ENCODE measurements at places on chromosomes 16 and 17. TPM values are rescaled to one million over a fixed set of nuclear protein-coding genes. Genes with fewer than 3 reads are reported as not detected.
A peak's percentile ranks its signal among the peaks of the same experiment; 100 is the strongest.

PLCG2 gene
- 73.4 TPM for total RNA-seq

- no peaks in the 10 kb centered on the region for H3K27me3 ChIP-seq
- no peak overlapping the region for H3K4me3 ChIP-seq
- H3K27ac ChIP-seq = no peak overlapping the region
- no peak for DNase-seq
These were observed 154.5 kb downstream of the PARN start for GRCh38 chr16:14475370-14476139.

- peaks cover 33% of the 10 kb centered on the region for H3K36me3 ChIP-seq
- H3K27ac ChIP-seq = no peak overlapping the region
- DNase-seq = no peak
- no peak overlapping the region for H3K4me3 ChIP-seq
- H3K27me3 ChIP-seq = no peaks in the 10 kb centered on the region
These were observed 118.8 kb downstream of the ITFG1 start for GRCh38 chr16:47342055-47342454.

- H3K4me1 ChIP-seq = peaks cover 4% of the 10 kb centered on the region
- H3K36me3 ChIP-seq = no peaks in the 10 kb centered on the region
- H3K27ac ChIP-seq = no peak overlapping the region
- no peak overlapping the region for H3K4me3 ChIP-seq
- no peak for DNase-seq
- peaks cover 9% of the 10 kb centered on the region for H3K27me3 ChIP-seq
These were observed 447.0 kb downstream of the SOX9 start for GRCh38 chr17:72567774-72568173.

ZSCAN10 gene
- not detected for total RNA-seq

DNA sequence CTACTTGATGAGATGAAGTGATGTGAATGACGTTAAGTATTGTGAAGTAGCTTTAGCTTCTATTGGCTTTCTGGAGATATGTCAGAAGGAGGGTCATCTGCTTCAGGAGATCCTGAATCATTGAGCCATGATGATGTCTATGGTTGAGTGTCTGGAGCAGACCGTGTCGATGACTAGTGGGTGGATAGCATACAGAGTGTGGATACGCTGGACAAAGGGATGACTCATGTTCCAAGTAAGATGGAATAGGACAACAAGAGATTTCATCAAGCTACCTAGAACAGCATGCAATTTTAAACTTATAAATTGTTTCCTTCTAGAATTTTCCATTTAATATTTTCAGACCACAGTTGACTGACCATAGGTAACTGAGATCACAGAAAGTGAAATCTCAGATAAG, 116.1 kb upstream of the RBBP6 start:
- H3K4me1 ChIP-seq = peaks cover 3% of the 10 kb centered on the region
- no peak overlapping the region for H3K4me3 ChIP-seq
- no peak overlapping the region for H3K27ac ChIP-seq
- no peaks in the 10 kb centered on the region for H3K36me3 ChIP-seq

GRCh38 chr16:1100084-1100800, 4.2 kb upstream of the C1QTNF8 start:
- no peak overlapping the region for H3K4me3 ChIP-seq
- no peaks in the 10 kb centered on the region for H3K36me3 ChIP-seq
- H3K27me3 ChIP-seq = no peaks in the 10 kb centered on the region
- no peaks in the 10 kb centered on the region for H3K4me1 ChIP-seq
- DNase-seq = no peak

MT1H gene
- total RNA-seq = not detected

DNA sequence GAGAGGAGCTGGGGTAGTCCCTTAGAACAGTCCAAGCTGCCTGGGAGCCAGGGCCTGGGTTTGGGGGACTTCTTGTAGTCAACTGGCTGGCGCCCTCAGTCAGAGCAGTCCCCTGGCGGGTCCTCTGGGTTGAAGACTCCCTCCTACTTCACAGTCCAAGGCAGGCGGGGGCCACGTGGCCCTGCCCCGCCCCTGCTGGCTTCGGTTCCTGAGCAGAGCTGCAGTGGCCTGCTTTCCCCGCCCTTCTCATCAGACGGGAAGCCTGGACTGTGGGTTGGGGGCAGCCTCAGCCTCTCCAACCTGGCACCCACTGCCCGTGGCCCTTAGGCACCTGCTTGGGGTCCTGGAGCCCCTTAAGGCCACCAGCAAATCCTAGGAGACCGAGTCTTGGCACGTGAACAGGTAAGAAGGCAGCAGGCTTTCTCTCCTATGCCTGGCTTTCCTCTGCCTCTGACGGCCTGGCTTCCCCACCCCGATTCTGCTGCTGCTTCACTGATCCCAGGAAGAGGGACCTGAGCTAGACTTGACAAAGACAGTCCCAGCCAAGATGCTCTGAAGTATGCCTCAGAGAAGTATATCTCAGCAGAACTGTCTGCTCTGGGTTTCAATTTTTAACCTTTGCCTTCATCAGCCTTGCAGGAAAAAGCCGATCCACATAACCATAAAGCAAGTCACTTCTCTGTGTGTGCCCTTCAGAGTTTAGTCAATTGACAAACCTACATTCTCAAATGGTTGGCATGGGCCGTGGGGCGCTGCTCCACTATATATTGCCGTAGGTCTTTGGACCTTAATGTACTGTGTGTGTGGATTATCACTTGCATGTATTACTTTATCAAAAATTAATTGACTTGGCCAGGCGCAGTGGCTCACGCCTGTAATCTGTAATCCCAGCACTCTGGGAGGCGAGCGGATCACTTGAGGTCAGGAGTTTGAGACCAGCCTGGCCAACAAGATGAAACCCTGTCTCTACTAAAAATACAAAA, 56.3 kb downstream of the SF3B3 start:
- H3K27me3 ChIP-seq = no peaks in the 10 kb centered on the region
- DNase-seq = no peak
- peaks cover 5% of the 10 kb centered on the region for H3K4me1 ChIP-seq
- no peak overlapping the region for H3K4me3 ChIP-seq
- H3K36me3 ChIP-seq = no peaks in the 10 kb centered on the region

GRCh38 chr17:80884811-80885210, 106.8 kb upstream of the CHMP6 start:
- H3K27ac ChIP-seq = no peak overlapping the region
- no peak for DNase-seq
- no peak overlapping the region for H3K4me3 ChIP-seq
- peaks cover 7% of the 10 kb centered on the region for H3K36me3 ChIP-seq
- no peaks in the 10 kb centered on the region for H3K27me3 ChIP-seq

DNA sequence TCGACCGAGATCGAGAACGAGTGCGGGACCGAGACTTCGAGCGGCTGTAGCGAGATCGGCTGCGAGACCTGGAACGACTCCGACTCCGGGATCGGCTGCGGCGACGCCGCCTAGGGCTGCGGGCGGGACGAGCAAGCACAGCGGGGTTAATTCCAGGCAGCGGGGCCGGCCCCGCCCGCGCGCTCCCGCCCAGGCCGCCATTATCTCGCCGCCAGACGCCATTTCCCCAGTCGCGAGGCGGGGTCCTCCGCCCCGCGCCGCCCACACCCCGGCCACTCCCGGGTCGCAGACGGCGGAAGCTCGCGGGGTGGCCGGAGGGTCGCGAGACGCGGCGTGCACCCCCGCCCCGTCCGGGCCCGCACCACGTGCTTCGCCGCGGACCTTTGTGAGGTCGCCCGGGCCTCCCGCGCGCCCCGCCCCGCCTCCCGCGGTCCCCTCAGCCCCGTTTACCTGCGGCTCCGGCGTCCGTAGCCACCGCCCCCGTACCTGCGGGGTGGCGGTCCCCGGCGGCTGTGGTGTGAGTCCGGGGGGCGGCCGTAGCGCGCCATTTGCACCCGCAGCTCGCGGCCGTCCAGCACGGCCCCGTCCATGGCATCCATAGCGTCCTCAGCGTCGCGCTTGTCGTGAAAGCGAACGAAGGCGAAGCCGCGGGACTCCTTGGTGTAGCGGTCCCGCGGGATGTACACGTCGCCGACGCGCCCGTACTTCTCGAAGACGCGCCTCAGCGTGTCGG, 616 bp downstream of the SRSF2 start:
- peak; percentile 81 for DNase-seq
- H3K4me1 ChIP-seq = peaks cover 51% of the 10 kb centered on the region
- peak overlapping the region; percentile 92 for H3K4me3 ChIP-seq
- peaks cover 36% of the 10 kb centered on the region for H3K36me3 ChIP-seq
- H3K27me3 ChIP-seq = no peaks in the 10 kb centered on the region

KRT24 gene
- not detected for total RNA-seq

GRCh38 chr16:18943414-18943813, 17.2 kb upstream of the SMG1 start:
- no peak overlapping the region for H3K27ac ChIP-seq
- no peaks in the 10 kb centered on the region for H3K4me1 ChIP-seq
- no peak for DNase-seq
- H3K4me3 ChIP-seq = no peak overlapping the region
- no peaks in the 10 kb centered on the region for H3K36me3 ChIP-seq
- no peaks in the 10 kb centered on the region for H3K27me3 ChIP-seq

- H3K4me3 ChIP-seq = no peak overlapping the region
- DNase-seq = no peak
- no peaks in the 10 kb centered on the region for H3K36me3 ChIP-seq
- H3K27me3 ChIP-seq = peaks cover 8% of the 10 kb centered on the region
- H3K27ac ChIP-seq = no peak overlapping the region
- H3K4me1 ChIP-seq = no peaks in the 10 kb centered on the region
These were observed 2.9 kb upstream of the SYT17 start for GRCh38 chr16:19165101-19165500.

DNA sequence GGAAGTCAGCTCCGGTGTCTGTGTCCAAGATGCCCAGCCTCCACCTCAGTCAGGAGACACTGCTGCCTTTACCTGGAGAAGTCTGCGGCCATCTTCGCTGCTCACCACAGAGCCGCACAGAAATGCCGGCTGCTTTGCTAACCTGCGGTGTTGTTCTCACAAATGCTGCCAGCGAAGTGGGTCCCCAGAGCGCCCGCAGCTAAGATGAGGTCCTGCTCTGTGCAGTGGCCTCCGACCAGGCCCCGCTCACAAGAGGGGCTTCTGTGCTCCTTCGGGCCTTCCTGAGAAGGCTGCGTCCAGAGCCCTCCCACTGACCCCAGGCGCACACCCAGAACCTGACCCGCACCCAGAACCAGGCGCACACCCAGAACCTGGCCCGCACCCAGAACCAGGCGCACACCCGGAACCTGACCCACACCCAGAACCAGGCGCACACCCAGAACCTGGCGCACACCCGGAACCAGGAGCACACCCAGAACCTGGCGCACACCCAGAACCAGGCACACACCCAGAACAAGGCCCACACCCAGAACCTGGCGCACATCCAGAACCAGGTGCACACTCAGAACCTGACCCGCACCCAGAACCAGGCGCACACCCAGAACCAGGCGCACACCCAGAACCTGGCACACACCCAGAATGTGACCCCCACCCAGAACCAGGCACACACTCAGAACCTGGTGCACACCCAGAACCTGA, 51.5 kb upstream of the FASN start:
- no peak overlapping the region for H3K27ac ChIP-seq
- H3K36me3 ChIP-seq = peaks cover 6% of the 10 kb centered on the region
- no peaks in the 10 kb centered on the region for H3K4me1 ChIP-seq

- H3K27me3 ChIP-seq = peaks cover 6% of the 10 kb centered on the region
- no peak for DNase-seq
- H3K36me3 ChIP-seq = no peaks in the 10 kb centered on the region
- H3K4me1 ChIP-seq = peaks cover 5% of the 10 kb centered on the region
These were observed 24.5 kb downstream of the ABCC3 start for GRCh38 chr17:50659179-50659578.

Measured in natural killer cell treated with Interleukin-12 subunit alpha and Interleukin-12 subunit beta and Interleukin-15 and Interleukin-18, amount 100 ng/mL, for 72 hours (primary cell).